Astrocyte (in vitro differentiated cells and primary cell): ENCODE measurements at places on chromosomes 11 and 22. TPM values are rescaled to one million over a fixed set of nuclear protein-coding genes. Genes with fewer than 3 reads are reported as not detected.

- DNase-seq = no peak
- H3K27ac ChIP-seq = no peak overlapping the region
- H3K4me3 ChIP-seq = no peak overlapping the region
- H3K36me3 ChIP-seq = peaks cover 31% of the 10 kb centered on the region
Observed at GRCh38 chr22:40432625-40433024, 62.2 kb downstream of the SGSM3 start.

DNA sequence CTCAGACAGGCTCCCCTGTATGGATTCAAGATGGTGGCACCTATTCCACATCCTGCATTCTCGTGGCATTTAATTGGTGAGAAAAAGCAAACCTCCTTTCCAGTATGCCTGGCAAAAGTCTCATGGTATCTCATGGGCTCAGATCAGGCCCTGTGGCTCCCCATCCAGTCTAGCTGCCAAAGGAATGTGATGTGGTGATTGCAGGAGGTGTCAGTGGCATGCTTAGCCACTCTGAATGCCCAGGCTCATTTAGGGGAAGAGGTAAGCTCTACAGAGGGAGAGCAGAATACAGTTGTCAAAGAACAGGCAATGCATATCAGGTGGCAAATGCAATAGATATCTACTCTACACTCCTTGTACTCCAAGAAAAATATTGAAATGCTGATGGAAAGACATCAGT, 146.7 kb downstream of the SPATA19 start:
- H3K4me1 ChIP-seq = no peaks in the 10 kb centered on the region
- H3K27me3 ChIP-seq = no peaks in the 10 kb centered on the region
- no peaks in the 10 kb centered on the region for H3K36me3 ChIP-seq
- no peak for DNase-seq
- H3K4me3 ChIP-seq = no peak overlapping the region

DNA sequence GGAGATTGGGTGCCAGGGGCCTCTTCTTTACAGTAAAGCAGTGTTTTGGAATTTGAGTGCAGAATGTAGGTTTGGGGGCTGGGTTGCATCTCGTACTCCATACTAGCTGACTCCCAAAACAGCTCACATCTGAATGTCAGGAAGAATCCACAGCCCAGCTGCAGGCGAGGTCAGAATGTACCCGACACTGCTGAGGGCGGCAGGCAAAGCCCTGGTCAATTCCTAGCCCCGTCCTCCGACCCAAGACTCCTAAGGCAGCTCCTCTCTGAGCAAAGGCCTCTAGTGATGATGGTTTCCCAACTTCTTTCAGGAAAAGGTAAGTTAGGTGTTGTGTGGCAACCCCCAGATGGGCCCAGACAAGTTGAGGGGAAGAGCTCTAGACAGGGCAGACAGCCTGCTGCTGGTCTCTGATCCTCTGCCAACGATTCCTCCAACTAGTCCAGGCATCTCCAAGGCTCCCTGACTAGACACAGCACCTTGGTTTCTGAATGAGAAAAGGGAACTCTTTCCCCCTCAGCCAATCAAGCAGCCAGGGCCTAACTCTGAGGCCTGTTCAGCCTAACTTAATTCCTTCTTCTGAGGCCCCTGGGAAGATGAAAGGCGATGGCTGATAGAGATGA, 8.6 kb downstream of the LARGE2 start:
- no peak overlapping the region for H3K27ac ChIP-seq
- no peaks in the 10 kb centered on the region for H3K27me3 ChIP-seq
- H3K4me3 ChIP-seq = no peak overlapping the region
- DNase-seq = no peak

DNA sequence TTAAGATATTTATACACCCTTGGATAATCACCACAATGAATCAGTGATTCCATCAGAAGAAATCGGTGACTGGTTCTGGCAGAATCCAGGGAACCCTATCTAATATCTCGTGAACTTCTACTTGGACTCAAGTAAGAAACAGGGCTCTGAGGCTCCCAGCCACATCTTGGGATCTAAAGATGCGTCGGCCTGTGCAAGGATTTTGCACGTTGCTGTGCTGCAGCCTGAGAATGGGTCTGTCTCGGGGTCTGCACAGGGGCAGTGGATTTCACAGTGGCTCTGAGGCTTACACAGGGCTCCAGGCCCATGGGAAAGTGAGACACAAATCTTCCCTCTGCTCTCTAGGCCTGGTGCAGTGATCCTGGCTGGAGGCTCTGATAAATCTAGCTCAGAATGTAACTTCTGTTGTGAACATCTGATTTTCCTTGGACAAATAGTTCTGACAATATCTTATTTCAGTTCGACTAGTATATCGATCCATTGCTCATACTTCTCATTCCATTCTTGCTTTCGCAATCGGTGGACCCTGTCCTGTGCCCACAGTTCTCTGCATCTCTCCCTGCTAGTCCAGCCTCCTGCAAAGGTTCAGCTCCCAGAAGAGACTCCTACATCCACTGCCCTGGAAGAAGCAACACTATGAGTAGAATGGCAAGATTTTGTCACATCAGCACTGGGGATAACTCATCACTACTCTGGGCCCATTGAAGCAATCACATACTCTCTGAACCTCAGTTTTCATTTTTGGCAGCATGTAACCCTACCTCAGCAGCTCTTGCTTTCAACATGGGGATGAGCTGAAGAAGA, 105.5 kb upstream of the TOP3B start:
- H3K27ac ChIP-seq = no peak overlapping the region
- H3K27me3 ChIP-seq = peaks cover 14% of the 10 kb centered on the region
- H3K36me3 ChIP-seq = no peaks in the 10 kb centered on the region
- no peak for DNase-seq

GRCh38 chr11:31997955-31998354, 92.9 kb upstream of the RCN1 start:
- no peaks in the 10 kb centered on the region for H3K4me1 ChIP-seq
- no peaks in the 10 kb centered on the region for H3K36me3 ChIP-seq
- H3K4me3 ChIP-seq = no peak overlapping the region
- no peak overlapping the region for H3K27ac ChIP-seq

GRCh38 chr11:74870485-74870884, 78.4 kb downstream of the XRRA1 start:
- peaks cover 3% of the 10 kb centered on the region for H3K36me3 ChIP-seq
- H3K27me3 ChIP-seq = no peaks in the 10 kb centered on the region
- peak; percentile 16 for DNase-seq

DNA sequence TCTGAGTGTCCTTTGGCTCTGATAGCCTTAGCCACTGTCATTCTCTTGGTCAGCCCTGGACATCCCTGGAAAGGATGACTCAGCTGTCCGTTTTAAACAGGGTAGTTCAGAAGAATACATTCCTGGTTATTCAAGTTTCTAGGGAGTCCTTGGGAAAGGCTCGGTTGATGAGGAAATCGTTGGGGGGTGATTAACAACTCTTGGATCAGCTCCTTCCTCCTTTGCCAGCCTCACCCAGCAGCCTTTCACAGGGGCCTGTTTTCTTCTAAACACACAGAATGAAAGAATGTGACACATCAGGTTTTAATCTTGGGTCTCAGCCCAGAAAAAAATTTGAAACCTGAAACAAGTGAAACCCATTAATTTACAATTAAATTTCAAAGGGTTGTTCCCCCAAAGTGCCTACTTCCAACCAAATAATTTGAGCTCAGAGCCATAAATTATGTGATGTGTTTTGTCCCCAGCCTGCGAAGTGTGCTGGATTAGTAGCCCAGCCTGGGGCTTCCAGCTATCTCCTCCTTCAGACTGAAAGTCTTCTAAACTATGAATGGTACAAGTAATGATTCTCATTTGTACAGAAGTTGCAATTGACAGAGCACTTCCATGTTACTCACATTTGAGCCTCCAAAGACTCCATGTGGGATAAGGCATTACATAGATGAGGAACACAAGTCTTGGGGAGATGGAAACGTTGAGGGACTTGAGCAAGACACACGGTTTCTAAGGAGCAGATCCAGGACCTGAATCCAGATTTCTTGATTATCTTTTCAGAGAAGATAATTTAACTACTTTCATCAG, 19.3 kb upstream of the MRGPRX2 start:
- H3K36me3 ChIP-seq = no peaks in the 10 kb centered on the region
- no peak overlapping the region for H3K4me3 ChIP-seq
- H3K4me1 ChIP-seq = peaks cover 13% of the 10 kb centered on the region
- no peaks in the 10 kb centered on the region for H3K27me3 ChIP-seq
- DNase-seq = peak; percentile 94

GRCh38 chr11:120482149-120482548, 29.4 kb upstream of the GRIK4 start:
- H3K4me3 ChIP-seq = no peak overlapping the region
- H3K27me3 ChIP-seq = no peaks in the 10 kb centered on the region
- H3K36me3 ChIP-seq = peaks cover 52% of the 10 kb centered on the region
- DNase-seq = no peak

- H3K4me1 ChIP-seq = no peaks in the 10 kb centered on the region
- peaks cover 11% of the 10 kb centered on the region for H3K27me3 ChIP-seq
- H3K4me3 ChIP-seq = no peak overlapping the region
- H3K27ac ChIP-seq = no peak overlapping the region
- no peak for DNase-seq
Observed at GRCh38 chr22:35454416-35455054, 54.6 kb downstream of the MCM5 start.

DNA sequence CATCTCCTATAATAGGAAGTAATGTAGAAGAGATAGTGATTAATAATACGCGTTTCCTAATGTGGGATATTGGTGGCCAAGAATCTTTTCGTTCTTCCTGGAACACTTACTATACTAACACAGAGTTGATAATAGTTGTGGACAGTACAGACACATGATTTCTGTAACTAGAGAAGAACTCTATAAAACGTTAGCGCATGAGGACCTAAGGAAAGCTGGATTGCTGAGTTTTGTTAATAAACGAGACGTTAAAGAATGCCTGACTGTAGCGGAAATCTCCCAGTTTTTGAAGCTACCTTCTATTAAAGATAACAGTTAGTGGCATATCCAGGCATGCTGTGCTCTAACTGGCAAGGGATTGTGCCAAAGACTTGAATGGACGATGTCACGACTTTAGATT, 83.3 kb downstream of the GGT1 start:
- DNase-seq = no peak
- peaks cover 18% of the 10 kb centered on the region for H3K27me3 ChIP-seq
- no peak overlapping the region for H3K27ac ChIP-seq
- H3K4me3 ChIP-seq = no peak overlapping the region
- no peaks in the 10 kb centered on the region for H3K36me3 ChIP-seq
- no peaks in the 10 kb centered on the region for H3K4me1 ChIP-seq

DNA sequence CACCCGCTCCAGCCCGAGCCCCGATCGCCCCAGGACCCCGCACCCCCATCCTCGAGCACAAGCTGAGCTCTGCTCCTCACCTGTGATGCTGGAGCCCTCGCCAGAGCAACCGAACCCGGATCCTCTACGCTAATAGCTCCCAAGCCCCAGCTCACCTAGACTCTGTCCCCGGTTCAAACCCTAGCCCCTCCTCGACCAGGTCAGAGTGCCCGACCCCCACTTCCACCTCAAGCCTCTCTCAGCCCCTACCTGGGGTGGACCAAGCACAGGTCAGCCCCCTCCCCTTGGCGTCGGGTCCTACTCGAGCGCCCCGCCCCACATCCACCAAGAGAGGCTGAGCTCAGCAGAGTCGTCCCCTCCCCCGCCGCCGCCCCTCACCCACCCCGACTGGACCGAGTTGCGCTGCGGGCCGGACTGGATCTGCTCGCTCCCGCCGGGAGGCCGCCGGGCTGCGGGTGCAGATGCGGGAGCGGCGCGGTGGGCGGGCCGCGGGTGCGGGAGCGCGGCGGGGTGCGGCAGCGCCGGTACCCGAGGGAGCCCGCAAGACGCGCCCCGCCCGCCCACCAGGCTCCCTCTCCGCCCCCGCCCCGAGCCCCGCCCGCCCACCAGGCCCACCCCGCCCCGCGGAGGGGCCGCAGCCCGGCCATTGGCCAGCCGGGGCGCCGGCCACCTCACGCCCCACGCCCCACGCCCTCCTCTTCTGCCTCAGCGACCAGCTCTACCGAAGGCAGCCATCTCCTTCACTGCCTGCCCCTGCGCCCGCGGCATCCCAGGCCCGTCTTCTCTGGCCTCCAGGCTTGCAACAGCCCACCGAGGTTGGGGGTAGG, 577 bp upstream of the DKK3 start:
- H3K36me3 ChIP-seq = no peaks in the 10 kb centered on the region
- no peak for DNase-seq
- H3K27me3 ChIP-seq = no peaks in the 10 kb centered on the region
- H3K27ac ChIP-seq = peak overlapping the region; percentile 67

- no peak overlapping the region for H3K27ac ChIP-seq
- H3K4me1 ChIP-seq = no peaks in the 10 kb centered on the region
- H3K36me3 ChIP-seq = no peaks in the 10 kb centered on the region
- H3K27me3 ChIP-seq = no peaks in the 10 kb centered on the region
- DNase-seq = peak; percentile 15
Observed at GRCh38 chr11:23688835-23689234, 808.0 kb upstream of the LUZP2 start.

DNA sequence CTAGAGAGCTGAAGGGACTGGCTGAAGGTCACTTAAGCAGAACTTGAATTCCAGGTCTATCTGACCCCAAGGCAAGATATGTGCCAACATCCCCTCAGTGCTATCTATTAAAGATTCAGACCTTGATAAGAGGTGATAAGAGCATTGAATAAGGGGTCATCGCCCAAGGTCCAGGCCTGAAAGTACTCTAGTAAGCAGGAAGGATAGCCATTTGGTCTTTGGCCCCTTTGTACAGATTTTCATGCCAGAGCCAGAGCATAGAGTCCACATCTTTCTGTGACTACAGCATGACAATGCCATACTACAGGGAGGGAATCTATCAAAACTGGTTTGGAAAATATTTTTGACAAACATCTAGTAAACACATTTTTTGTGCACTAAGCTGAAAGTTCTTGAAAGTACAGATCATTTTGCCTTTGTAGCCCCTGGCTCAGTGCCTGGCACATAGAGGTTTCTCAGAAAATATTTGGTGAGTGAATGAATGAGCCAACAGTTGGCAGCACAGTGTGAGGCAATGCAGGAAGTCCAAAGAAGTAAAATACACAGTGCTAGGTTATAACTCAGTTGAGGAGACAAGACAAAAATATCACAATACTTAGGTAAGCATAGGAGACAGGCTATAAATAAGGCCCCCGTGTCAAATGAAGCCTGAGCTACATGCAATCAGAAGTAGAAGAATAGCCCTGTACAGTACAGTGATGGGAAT, 15.1 kb upstream of the RRAS2 start:
- H3K27ac ChIP-seq = no peak overlapping the region
- H3K4me1 ChIP-seq = no peaks in the 10 kb centered on the region
- H3K36me3 ChIP-seq = no peaks in the 10 kb centered on the region
- no peaks in the 10 kb centered on the region for H3K27me3 ChIP-seq

GRCh38 chr11:134905517-134905916, 493.5 kb upstream of the B3GAT1 start:
- no peak for DNase-seq
- no peaks in the 10 kb centered on the region for H3K4me1 ChIP-seq
- no peaks in the 10 kb centered on the region for H3K36me3 ChIP-seq
- H3K27me3 ChIP-seq = no peaks in the 10 kb centered on the region
- H3K27ac ChIP-seq = no peak overlapping the region

GRCh38 chr11:119909077-119909476, 180.1 kb upstream of the NECTIN1 start:
- peaks cover 6% of the 10 kb centered on the region for H3K27me3 ChIP-seq
- H3K27ac ChIP-seq = no peak overlapping the region
- no peaks in the 10 kb centered on the region for H3K36me3 ChIP-seq
- DNase-seq = no peak

BRSK2 gene
- total RNA-seq = 3.9 and 7.1 TPM in 2 replicates

MPEG1 gene
- not detected in 2 replicates for total RNA-seq

SPDYC gene
- total RNA-seq = not detected in 2 replicates

RFPL1 gene
- total RNA-seq = not detected in 2 replicates

SAA1 gene
- 0.43 TPM in 1 of 2 replicates, not detected in the other for total RNA-seq

NLRP14 gene
- not detected in 2 replicates for total RNA-seq

UBASH3B gene
- 62.1 and 64.0 TPM in 2 replicates for total RNA-seq

EMID1 gene
- total RNA-seq = 0.34 and 0.72 TPM in 2 replicates
